ENCODE measurements at places on chromosomes 1 and 21.

- DNase-seq: no peak
These were observed 3.9 kb downstream of the OVAAL start for GRCh38 chr1:180562640-180563025.

- no peak for DNase-seq
These were observed 86.4 kb upstream of the SSX2IP start for GRCh38 chr1:84776639-84777038.

GRCh38 chr1:165342168-165342567 lies 14.3 kb downstream of the LMX1A start:
- DNase-seq: no peak

- DNase-seq: no peak
These were observed 411.9 kb downstream of the NTNG1 start for GRCh38 chr1:107552781-107553180.

DNA sequence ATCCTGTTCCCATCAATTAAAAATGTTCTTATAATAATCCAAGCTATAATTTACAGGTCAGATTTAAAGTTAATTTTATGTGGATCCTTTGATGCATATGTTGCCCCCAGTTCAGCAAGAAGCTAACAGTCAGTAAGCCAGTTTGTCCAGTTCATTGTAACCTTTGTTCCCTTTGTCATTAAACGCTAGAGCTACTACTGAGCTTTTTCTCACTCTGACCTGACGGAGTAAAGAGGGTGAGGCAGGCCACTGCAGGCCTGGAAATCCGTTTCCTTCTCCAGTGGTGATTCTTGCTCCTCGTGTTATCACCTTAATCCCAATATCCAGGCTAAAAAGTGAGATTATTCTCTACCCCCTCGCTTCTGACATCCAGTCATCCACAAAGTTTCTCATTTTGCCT lies 10.2 kb downstream of the YBX1 start:
- no peak for DNase-seq

- no peak for DNase-seq
These were observed 129.1 kb downstream of the PIK3R3 start for GRCh38 chr1:46003315-46003714.

GRCh38 chr1:30720271-30721223 lies 2.8 kb downstream of the MATN1 start:
- DNase-seq: no peak

DNA sequence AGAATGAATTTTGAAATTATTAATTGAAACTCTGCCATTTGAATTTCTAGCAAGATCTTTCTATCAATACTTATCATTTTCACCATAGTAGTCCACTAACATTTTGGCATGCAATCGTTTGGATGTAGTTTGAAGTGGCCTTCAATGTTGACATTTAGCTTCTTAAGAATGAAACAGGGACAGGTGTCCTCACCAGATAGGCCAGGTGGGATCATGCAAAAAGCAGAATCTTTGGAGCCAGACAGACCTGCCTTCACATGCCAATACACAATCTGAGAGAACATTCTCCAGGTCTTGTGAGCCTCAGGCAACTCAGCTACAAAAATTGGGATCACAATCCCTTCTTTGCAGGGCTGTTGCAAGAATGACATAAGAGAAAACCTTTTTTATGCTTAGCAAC lies 18.3 kb upstream of the HSPA13 start:
- DNase-seq: no peak

DNA sequence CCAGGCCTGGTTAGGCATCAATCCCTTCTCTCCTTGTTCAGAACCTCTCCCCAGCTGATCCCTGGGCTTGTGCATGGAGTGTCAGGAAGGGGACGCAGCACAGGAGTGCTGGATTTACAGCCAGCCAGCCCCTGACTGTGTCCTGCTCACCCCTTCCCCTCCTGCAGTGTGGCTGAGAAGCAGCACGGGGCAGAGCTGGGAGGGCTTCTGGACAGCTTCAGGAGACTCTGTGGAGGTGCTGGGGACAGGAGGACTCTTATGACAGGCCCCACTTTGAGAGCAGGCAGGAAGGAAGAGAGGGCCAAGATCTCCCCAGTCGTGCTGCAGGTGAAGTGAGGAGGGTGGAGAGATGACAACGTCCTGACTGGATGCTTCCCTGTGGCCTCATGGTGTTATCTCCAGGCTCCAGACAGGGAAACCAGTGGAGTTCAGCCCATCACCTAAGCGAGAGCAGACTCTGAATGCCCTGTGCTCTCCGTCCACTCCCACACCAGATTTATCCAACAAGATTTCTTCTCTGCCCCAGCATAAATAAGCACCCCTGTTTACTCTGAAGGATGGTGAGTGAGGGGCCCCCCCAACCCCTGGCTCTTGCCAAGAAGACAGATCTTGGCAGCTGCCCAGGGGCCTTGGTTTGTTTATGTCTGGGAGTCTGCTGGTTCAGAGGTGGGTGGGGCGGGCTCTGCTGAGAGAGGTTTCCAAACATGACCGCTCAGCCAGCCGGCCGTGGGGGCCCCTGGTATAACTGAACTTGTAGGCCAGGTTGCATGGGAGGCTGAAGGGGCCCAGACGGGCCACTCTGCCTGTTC lies 21.3 kb downstream of the TMCC2 start:
- no peak for DNase-seq

- no peak for DNase-seq
These were observed 10.3 kb upstream of the CELSR2 start for GRCh38 chr1:109239047-109239408.

GRCh38 chr1:234505769-234506102 lies 26.8 kb upstream of the TARBP1 start:
- DNase-seq: no peak

- no peak for DNase-seq
These were observed 116.2 kb downstream of the CENPF start for GRCh38 chr1:214719207-214719606.

- no peak for DNase-seq
These were observed 218.7 kb downstream of the FMN2 start for GRCh38 chr1:240310226-240310925.

- no peak for DNase-seq
These were observed 13.9 kb downstream of the PUM1 start for GRCh38 chr1:31051611-31052010.

DNA sequence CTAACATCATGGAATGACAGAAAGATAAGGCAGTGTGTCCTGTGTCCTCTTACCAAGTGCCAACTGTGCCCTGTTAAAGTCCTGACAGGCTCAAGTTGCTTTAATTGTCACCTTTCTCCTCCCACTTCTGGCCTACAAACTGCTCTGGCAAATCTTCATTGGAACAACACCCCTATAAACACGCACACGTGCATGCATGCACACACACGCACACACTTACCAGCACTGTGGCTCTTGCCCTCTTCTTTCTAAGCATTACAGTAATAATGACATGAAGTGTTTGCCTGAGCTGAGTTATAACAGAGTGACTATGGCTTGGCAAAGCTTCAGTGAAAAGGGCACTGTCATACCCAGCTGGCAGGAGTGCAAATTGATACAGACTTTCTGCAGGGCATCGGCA lies 82.3 kb upstream of the SYT6 start:
- DNase-seq: no peak

GRCh38 chr1:215226757-215227156 lies 144.2 kb downstream of the KCNK2 start:
- no peak for DNase-seq

- peak; percentile 81 for DNase-seq
These were observed 34.8 kb upstream of the LYST start for GRCh38 chr1:235901461-235901860.

- DNase-seq: no peak
These were observed 29.6 kb upstream of the RGS8 start for GRCh38 chr1:182713939-182714338.

DNA sequence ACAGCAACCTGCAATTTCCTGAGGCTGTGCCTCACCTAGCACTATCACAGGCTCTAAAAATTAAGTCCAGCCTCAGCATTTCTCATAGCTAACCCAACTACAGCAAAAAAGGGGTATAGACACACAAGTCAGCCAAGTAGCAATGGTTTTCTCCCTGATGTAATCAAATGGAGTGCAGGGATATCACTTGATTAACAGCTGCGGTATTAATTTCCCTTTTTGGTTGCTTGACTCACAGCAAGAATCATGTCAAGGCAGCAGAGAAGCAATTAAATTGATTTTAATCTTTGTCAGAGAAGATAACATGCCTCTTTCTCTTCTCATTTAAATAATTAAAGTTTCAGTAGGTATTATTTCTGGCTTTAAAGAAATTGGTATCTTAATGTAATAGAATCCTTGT lies 278.9 kb downstream of the RWDD3 start:
- no peak for DNase-seq

GRCh38 chr1:151547119-151547899 lies 7.2 kb downstream of the TUFT1 start:
- no peak for DNase-seq

- DNase-seq: no peak
These were observed 110.8 kb downstream of the RABGAP1L start for GRCh38 chr1:174269989-174270651.

GRCh38 chr1:71792264-71792663 lies 490.1 kb downstream of the NEGR1 start:
- no peak for DNase-seq

- no peak for DNase-seq
These were observed 25.5 kb upstream of the IL10 start for GRCh38 chr1:206797534-206798383.

DNA sequence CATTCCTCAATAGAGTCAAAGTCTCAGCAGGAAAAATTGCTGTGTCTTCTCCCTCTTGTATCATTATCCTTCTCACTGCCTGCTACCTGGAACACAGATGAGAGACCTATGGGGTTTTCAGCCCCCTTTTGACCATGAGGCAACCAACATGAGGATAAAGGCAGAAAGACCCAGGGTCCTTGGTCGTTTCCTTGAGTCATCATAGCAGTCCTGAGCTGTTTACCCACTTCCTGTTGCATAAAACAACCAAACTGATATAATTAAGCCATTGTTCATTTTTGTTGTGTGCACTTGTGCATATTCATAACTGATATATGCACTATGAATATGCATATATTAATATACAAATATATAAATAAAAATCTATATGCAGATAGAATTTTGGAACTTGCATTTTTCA lies 188.3 kb upstream of the MAP1LC3C start:
- no peak for DNase-seq

DNA sequence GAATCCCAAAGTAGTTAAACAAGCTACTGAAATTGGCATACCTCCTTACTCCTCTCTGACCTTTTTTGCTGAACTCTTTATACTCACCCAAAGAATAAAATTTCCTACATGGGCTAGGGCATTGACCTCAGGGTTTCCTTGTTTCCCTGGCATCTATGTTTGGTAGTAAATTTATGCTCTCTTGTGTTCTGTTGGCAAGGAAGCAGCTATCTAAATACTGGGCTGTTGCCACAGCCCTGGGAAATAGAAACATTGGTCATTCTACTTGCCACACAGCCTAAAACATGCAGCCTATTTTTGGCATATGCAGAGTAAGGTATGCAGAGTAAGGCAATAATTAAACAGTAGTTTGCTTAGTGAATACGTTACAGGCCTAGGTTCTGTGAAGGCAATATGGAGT lies 351.4 kb downstream of the HLX start:
- no peak for DNase-seq

GRCh38 chr1:224922404-224923164 lies 6.9 kb upstream of the DNAH14 start:
- no peak for DNase-seq

GRCh38 chr1:207933205-207933800 lies 22.4 kb upstream of the CD34 start:
- DNase-seq: no peak

DNA sequence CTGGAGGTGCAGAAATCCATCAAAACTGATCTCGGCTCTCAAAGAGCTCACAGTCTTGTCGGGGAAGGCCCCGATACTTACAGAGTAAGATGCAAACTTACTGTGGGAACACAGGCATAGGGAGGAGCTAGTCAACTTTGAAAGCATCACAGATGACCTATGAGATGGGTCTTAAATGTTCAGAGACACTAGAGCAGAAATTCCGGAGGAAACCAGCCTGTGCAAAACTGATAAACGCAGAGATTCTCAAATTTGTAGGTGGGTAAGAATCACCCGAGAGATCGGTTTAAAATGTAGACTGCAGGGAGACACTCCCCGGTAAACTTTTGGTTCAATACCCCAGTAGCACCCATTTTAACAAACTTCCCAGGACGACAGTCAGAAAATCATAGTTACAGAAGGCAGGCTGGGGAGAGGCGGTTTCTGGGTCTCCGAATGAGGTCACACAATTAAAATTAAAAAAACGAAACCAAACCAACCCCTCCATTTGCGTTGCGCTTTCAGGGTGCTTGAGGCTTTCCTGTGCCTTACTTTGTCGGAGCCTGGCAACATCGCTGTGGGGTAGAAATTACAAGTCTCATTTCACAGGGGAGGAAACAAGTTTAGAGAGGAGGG lies 755 bp upstream of the THRAP3 start:
- no peak for DNase-seq

DNA sequence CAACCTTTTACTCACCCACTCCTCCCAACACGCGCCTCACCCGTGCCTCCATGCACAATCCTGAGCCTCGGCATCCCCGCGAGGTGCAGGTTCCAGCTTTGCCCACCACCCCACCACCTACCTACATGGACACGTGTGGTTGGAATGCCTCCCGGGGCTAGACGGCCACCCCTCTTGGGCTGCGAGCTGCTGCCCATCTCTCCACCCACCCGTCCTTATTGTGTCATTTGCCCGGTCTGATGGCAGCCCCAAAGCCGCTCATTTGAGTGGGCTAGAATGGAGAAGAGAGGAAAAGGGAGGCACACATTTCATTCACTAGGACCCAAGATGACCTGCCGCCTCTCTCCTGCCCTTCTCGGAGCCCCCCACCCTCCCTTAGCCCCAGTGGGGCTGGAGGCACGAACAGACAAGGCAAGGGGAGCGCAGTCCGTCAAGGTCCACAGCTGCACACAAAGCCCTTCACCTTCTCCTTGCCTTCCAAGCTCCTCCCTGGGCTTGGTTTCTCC lies 785 bp downstream of the ZNF697 start:
- DNase-seq: no peak

GRCh38 chr1:181033128-181033798 lies 520 bp upstream of the MR1 start:
- peak; percentile 63 for DNase-seq

DNA sequence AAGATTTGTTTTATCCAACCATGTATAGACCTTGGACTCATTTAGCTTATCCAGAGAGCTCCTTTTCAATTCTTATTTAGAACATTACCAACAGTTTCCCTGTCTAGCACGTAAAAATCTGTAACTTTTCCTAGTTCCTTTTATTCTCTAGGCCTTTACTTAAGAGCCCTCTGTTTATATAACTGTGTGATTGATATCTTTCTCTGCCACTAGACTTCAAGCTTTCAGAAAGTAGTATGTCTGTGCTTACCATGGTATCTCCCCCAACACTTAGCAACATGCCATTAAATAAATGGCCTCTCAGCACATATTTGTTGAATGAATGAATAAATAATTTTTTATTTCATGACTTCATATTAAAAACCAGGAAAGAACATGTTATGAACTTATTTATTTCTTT lies 209.4 kb downstream of the PTPRC start:
- DNase-seq: no peak

- no peak for DNase-seq
These were observed 15.9 kb upstream of the OLFML3 start for GRCh38 chr1:113963281-113963906.
